ENCODE measurements at places on chromosomes 1 and 21. TPM values are rescaled to one million over a fixed set of nuclear protein-coding genes. Genes with fewer than 3 reads are reported as not detected.
A peak's percentile ranks its signal among the peaks of the same experiment; 100 is the strongest.

GRCh38 chr21:35606146-35606545 is 454.2 kb downstream of the SETD4 start:
- no peak overlapping the region for H3K4me3 ChIP-seq
- H3K27me3 ChIP-seq = peaks cover 60% of the 10 kb centered on the region
- H3K36me3 ChIP-seq = no peaks in the 10 kb centered on the region
- H3K4me1 ChIP-seq = no peaks in the 10 kb centered on the region
- H3K27ac ChIP-seq = no peak overlapping the region

DNA sequence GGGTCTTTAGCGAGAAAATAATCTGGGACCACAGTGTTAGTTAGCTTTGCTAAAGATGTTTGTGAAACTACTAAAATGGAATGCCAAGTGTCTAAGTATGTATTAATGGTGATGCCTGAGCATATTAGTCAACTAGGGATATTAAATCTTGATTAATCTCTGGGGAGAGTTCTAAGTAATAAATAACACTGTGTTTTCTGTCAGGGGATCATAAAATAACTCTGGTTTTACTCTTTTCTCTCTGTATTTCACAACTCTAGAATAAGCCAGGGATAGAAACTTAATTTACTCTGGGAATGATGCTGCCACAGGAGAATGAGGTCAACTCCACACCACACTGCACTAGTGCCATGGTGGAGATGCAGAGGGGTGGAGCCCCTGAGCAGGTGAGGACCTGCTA is 399.2 kb downstream of the PTBP2 start:
- H3K4me1 ChIP-seq = no peaks in the 10 kb centered on the region
- H3K4me3 ChIP-seq = no peak overlapping the region
- DNase-seq = no peak
- no peak overlapping the region for H3K27ac ChIP-seq

DNA sequence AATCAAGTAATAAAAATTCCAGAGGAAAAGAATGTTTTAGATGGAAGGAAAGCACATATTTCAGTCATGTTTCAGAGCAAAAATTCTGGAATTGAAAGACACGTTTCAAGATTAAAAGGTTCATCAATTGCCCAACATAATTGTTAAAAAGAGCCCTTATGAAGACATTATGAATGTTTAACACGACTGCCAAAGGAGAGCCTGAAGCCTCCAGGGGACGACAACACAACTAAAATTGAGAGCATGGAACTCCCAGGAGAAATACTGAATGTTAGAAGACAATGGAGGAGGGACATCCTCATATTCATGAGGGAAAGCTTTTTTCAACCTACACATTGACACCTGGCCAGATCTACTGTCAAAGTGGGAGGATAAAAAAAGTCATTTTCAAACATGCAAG is 16.0 kb downstream of the OR2T11 start:
- peak; percentile 28 for DNase-seq
- no peaks in the 10 kb centered on the region for H3K36me3 ChIP-seq
- H3K27ac ChIP-seq = no peak overlapping the region

GRCh38 chr1:154978360-154978759 is 3.9 kb downstream of the CKS1B start:
- H3K36me3 ChIP-seq = peaks cover 10% of the 10 kb centered on the region
- peaks cover 33% of the 10 kb centered on the region for H3K4me1 ChIP-seq
- no peaks in the 10 kb centered on the region for H3K27me3 ChIP-seq
- no peak overlapping the region for H3K27ac ChIP-seq
- no peak for DNase-seq

The UBIAD1 gene
- 9.6 TPM for total RNA-seq

The CFHR2 gene
- total RNA-seq = not detected

The CCDC181 gene
- total RNA-seq = 1.5 TPM

All from left ventricle myocardium inferior (tissue), 1 donor.